ENCODE measurements at places on chromosomes 3 and 15. TPM values are rescaled to one million over a fixed set of nuclear protein-coding genes. Genes with fewer than 3 reads are reported as not detected.

GRCh38 chr3:151209654-151210053, 6.6 kb upstream of the GPR171 start:
- no peak for DNase-seq

The SERINC4 gene
- total RNA-seq, result not detected

The DNAJA4 gene
- total RNA-seq, result 0.09 TPM

- no peak for DNase-seq
Observed at GRCh38 chr3:29440413-29441305, 159.8 kb downstream of the RBMS3 start.

DNA sequence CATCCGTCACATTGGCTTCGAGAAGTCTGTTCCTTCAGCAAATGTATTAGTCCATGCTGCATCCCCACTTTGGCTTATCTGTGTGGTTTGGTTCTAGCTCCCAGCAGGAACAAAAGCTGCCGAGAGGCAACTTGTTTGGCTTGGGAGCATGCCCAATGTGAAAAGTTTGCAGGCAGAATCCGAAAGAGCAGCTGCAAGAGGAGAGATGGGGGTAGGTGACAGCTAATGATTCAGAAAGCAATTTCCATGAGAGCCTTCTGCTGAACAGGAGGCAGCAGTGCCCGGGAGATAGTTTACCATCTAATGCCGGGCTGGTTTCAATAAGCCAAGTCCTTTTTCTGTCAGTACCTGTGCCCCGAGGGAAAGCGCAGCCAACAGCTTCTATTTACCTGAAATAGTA, 60.2 kb downstream of the GRM7 start:
- no peak for DNase-seq

- DNase-seq, result peak; percentile 64
Observed at GRCh38 chr3:64049136-64049535, 25.8 kb upstream of the PSMD6 start.

- DNase-seq, result no peak
Observed at GRCh38 chr3:85709346-85709892, 750.6 kb downstream of the CADM2 start.

The BRK1 gene
- total RNA-seq, result 112 TPM

The GOLGA8S gene
- 0.05 TPM for total RNA-seq

DNA sequence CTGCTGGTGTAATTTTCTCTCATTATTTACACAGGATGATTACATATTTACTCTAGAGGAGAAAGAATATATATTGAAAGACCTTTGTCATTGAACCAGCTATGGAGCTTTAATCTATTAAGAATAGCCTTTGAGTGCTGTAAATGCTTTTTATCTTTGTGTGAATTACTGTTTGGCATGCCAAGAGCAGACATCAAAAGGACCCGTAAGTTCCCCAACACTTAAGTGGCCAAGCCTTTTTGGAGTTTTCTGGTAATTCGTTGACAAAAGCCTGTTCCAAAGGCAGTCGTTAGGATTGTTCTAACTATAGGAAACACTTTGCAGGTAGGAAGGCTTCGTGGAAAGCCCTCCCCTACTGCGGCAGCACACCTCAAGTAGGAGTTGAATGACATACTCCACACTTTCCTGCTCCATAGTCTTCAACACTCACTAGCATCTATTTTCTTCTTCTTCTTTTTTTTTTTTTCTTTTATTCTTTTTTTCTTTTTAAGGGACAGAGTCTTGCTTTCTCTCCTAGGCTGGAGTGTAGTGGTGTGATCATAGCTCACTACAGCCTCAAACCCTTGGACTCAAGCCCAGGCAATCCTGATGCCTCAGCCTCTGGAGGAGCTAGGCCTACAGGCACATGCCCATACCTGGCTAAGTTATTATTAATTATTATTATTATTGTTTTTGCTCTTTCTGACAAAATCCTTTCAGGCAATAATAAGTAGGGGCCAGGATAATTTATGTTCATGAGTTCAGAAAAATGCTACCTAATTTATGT, 98.6 kb downstream of the SUCNR1 start:
- DNase-seq, result no peak

The ANO10 gene
- total RNA-seq, result 16.3 TPM

DNA sequence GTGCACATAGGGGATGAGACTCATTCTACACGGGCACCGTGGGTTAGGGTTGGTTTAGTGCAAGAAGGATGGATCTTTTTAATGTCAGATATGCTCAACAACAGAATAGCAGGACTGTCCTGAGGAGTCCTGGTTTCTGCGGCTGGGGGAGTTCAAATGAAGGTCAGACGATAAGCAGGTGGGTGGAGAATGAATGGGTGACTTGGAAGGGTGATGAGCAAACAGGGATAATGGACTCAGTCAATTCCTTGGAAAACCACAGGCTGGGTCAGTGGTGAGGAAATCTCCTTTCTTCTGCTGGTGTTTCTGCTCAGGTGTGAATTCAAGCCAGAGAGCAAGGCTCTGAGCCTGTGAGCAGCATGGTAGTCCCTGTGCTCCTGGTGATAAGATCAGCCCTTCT, 59.9 kb downstream of the MESD start:
- no peak for DNase-seq

The LSMEM2 gene
- not detected for total RNA-seq

DNA sequence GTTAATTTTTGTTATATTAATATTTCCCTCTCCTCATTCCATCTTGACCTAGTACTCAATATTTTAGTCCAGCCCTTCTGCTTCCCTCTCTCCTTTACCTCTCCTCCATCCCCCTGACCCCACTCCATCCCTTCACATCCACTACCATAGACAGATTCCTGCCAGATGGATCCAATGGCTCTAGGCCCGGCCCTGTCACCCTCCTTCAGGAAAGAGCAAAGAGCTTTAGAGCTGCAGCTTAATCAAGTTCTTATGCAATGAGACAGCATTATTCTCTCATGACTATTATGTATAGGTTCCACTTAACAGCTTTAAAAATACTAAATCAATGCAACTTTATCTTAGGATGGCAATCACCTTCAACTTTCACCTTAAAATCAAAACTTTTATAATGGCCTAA, 200.7 kb upstream of the TTC14 start:
- DNase-seq, result no peak

- no peak for DNase-seq
Observed at GRCh38 chr3:186536883-186537844, 7.0 kb downstream of the CRYGS start.

GRCh38 chr3:69558912-69559311, 173.0 kb upstream of the FRMD4B start:
- DNase-seq, result no peak

All from SJSA1 (cell line).